PC-3 (cell line): ENCODE measurements at places on chromosomes 7 and 10. TPM values are rescaled to one million over a fixed set of nuclear protein-coding genes. Genes with fewer than 3 reads are reported as not detected.

OPALIN gene
- total RNA-seq: not detected in 2 replicates

DNA sequence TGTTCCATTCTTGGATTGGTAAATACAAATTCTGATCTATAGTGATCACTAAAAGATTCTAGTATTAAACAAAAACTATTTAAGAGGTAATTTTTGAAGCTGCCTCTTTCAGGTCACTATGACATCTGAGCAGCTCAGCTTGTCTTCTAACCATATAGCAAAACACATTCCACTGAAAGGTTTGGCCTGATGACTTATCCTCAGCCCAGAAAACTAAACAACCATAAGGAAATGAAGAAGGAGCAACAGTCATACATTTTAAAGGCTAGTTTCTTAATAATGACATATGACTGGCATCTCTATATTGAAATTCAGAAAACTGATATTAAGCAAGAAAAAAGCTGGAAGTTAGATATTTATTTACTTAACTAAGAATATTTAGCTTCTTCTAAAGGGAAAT lies 24.6 kb downstream of the NT5C2 start:
- peak; percentile 81 for DNase-seq

DNA sequence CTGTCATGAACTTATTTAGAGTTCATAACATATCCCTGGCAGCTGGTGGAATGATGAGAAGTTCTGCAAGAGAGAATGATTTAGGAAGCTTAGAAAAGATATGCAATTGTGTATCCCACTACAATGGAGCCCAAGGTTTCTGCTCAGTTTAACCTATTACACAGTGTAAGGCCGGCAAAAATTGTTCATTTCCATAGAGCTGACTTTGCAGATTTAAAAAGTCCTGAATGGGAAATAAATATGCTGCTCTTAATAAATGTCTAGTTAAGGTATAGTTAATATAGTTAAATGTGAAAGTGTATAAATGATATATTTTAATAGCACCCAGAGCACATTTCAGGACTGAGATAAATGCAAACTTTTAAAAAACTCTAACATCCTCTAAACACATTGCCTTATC lies 149.9 kb downstream of the EVX1 start:
- DNase-seq: no peak

DNA sequence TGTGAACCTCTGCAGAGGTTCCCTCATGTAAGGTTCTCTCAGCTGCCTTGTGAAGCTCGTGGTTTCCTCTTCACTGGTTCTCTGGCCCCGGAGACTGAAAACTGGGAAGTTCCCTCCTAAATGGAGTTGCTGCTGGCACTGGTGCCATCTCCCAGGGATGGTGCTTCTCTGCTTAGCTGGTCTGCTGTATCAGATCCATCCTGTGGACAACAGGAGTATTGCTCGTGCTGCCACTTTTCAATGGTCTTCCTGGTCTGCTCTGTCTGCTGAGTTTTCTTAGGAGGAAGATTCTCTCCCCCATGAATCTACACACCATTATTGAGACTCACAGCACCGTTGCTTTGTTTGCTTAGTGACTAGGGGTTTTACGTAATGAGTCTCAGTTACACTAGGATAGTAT lies 247.8 kb downstream of the OTUD1 start:
- DNase-seq: no peak

DNA sequence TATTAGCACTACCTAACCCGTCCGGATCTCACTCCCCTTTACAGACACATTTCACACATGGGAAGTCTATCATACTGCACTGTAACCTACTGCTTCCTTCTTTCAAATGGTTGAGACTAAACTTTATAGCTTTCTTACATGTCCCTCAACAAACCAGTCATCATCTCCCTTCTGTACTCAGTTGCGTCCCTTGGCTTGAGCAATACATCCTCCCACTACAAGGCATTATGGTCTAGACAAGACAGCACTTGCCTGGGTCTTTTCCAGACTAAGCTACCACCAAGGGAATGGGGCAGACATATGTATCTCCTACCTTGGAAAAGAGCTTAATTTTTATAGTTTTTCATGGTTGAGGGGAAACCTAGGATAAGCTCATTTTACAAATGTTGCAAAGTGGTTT lies 575.2 kb downstream of the KCNMA1 start:
- DNase-seq: no peak

DNA sequence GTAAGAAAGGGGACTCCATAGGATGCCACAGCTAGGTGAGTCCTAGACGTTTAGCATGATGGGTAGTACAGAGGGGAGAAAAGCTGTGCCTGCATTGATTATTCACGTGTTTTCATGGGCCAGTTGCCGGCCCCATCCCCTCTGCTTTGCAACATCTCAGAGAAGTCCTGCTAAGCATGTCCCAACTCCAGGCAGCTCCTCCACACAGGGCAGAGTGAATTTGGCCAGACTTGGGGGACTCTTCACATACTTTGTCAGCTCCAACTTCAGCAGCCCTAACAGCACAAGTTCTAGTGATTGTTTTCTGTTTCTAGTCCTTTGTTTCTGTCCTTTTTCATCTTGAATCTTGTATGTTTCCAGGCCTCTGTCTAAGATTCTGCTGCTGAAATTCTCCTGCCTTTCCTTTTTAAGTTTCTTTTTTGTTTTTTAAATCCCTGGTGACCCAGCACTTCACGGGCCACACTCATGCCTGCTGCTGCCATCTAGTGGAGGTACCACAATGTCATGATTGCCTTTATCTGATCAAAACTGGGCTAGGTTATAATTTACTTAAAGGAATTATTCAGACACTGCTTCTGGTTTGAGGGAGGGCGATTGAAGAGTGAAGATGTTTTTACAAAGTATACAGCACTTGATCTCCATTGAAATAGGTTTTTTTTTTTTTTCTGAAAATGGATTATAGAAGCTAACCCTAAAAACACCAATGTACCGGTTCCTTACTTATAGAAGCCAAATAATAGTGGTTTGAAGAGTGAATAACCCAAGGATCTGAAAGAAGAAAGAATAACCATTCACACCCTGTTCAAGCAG lies 276.9 kb downstream of the CSTF2T start:
- DNase-seq: peak; percentile 95

- peak; percentile 82 for DNase-seq
Measured at GRCh38 chr7:157250605-157251228, 86.1 kb upstream of the DNAJB6 start.

GRCh38 chr7:68166525-68166924 lies 1169.9 kb downstream of the TYW1 start:
- no peak for DNase-seq

DNA sequence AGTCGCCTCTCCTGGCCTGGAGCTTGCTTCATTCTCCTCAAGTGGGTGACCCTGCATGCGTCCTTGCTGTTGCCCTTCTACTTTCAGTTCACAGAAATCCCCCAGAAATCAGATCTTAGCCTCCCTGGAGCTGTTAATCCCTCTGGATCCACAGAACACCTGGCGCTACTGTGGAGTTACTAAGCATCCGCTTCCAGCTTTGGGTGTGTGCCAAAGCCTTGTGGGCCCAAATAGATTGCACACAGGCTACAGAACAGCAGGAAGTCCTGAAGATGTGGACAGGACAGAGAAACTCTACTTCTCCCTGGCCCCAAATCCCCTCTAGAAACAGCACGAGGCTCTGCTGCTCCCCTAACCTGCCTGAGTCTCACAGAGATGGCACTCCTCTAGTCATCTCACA lies 36.6 kb upstream of the PDLIM1 start:
- peak; percentile 36 for DNase-seq

- no peak for DNase-seq
Measured at GRCh38 chr10:380313-380940, 245.2 kb downstream of the ZMYND11 start.

NODAL gene
- not detected in 2 replicates for total RNA-seq

GRCh38 chr7:143285806-143286521 lies 1.2 kb downstream of the TMEM139 start:
- no peak for DNase-seq

- DNase-seq: peak; percentile 72
Measured at GRCh38 chr10:61793760-61794703, 107.5 kb upstream of the ARID5B start.

DNA sequence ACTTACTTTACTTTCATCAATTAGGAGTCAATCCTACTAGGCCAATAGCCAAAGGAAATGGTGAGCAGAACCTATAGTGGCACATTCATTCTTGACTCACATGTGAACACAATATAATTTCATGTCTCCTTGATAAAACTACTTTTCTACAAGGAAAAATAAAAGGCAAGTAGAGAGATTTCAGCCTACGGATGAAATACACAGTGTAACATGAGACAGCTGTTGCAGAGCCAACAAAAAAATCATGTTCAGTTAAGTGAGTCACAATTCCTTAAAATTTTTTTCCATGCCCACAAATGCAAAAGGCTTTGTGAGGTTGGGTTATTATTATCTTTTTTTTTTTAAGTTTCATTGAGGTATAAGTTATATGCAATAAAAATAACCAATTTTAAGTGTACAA lies 54.8 kb downstream of the GPR141 start:
- DNase-seq: no peak

TAS2R41 gene
- not detected in 2 replicates for total RNA-seq

DNA sequence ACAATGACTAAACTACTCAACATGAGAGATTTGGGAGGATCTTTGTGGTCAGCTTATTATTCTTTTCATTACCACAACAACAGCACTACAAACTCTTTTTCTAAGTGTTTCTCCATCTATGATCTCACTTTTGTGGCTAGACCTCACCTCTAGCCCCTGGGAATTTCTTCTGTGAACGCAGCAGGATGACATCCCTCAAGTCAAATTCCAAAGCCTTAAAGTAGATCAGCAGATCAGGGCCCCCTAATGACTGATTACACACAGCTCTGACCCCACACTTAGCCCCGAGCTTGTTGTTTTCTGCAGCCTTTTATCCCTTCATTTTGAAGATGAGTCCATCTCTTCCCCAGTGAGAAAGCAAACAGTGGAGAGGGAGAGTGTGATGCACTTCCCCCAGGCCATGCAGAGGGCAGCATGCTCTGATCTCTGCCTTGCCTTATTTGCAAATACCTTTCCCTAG lies 27.3 kb downstream of the TFAM start:
- peak; percentile 58 for DNase-seq

CYP17A1 gene
- total RNA-seq: not detected in 2 replicates

DNA sequence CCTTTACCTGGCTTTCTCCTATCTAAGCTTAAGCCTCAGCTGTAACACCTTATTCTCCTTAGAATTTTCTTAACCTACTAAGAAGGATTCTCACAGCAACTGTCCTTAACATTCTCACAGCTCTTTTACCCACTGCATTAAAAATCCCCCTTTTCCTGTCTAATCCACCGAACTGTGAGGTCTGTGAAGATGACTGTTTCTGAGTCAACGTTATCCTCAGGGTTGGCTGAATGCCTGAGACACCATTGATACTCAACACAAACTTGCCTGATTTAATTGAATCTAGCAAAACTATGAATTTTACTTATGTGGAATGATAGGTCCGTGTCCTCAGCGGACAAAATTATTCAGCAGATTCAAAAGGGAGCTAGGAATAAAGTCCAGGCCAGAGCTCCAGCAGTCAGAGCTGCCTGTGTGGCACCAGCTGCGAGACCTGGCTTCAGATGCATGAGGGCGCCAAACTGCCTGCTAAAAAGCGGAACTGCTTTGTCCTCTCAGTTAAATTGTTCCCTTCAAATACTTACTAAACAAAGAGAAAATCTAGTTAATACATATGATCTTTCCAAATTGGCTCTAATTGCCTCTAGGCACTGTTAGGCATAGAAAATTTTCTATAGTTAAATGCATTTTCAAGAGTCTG lies 33.4 kb upstream of the VWDE start:
- DNase-seq: peak; percentile 68

DNA sequence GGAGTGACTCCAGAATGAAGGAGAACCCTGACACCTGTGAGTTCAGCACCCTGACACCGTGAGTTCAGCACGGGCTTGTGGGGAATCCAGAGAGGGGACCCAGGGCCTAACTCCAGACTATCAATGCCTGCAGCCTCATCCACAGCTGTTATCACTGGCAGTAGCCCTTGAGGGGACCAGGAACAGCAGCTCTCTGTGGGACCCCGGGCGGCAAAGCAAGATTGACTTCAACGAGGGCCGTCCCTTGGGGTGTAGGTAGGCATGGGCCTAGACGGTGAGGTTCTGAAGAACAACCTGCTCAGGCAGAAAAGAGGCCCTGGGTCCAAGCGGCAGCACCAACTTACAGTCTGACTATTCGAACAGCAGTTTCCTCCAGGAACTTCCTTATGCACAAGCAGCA lies 8.9 kb downstream of the GRID1 start:
- DNase-seq: no peak

DNA sequence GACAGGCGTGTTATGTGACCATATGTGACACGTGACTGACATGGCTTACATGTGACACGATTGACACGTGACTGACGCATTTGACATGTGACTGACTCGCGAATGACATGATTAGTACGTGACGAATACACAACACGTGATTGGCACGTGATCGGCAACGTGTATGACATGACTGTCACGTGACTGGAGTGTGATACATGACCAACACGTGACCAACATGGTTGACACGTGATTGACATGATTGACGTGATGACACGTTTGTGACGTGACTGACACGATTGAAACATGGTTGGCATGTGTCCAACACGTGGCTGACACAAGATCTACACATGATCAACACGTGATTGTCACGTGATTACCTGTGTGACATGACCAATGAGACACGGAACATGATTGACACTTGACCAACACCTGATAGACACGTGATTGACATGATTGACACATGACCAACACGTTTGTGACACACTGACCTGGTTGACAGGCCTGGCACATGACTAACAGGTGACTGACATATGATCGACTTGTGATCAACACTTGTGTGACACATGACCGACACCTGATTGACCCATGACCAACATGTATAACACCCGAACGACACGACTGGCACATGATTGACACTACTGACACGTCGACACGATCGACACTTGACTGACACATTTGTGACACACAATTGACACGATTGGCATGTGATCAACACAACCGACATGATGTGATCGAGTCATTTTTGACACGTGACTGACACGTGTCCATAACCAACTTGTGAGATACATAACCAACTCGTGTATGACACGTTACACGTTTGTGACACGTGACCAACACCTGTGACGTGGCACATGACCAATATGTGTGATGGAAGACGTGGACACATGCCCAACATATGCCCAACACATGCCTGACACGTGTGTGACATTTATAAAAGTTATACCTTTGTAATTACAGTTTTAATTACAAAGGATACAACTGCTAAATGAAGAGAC lies 21.1 kb downstream of the CRPPA start:
- DNase-seq: no peak

DNA sequence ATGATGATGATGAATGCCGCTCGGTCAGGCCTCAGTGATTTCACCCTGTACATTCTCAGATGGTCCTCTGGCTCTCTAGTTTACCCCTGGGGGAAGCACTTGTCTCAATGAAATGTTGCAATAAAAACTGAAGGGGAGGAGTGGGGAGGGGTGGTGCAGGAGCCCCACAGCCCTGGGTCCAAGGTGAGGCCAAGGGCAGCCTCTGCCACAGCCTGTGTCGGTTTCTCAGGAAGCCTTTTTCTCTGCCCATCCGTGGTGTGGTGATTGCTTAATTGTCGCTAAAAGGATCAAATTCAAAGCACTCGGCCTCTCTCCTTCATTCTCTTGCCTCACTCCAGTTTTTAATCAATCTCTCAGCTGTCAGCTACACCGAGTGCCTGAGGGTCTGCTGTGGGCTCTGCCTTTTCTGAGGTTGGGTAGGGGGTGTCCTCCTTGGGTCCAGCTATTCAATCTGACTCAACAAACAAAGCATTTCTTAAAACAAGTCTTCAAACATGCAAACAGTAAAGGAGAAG lies 39.1 kb upstream of the HSPA12A start:
- DNase-seq: no peak

OR2A5 gene
- not detected in 2 replicates for total RNA-seq

TMEM139 gene
- 5.2 and 6.2 TPM in 2 replicates for total RNA-seq
